ENCODE measurements at places on chromosomes 6 and 20. TPM values are rescaled to one million over a fixed set of nuclear protein-coding genes. Genes with fewer than 3 reads are reported as not detected.

The MUC21 gene
- total RNA-seq, result not detected

The SEL1L2 gene
- 6.3 TPM for total RNA-seq

DNA sequence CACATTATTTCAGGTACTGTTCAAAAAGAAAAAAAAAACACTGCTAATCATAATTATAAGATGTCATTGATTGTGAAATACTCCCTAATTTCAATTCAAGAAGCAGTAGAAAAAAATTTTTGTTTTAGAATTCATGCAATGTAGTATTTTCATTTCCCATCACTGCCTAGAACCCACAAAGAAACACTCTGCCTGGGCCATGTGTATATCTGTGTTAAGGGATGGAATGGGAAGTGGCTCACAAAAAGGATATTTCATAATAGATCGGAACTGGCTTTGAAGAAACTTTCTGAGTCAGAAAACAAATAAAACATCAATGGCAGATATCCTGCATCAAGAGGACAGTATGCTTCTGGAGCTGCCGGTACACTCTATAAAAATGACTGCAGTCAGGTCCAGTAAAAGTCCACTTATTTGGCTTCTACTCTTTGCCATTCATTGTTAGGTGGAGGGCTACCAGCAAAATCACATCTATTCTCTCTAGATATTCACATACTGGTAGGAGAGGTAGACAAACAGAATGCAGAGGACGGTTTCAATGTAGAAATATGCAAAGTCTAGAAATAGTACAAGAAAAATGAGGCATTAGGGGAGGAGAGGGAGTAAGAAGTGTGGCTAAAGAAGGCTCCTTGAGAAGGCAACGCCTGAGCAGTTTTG is 135.0 kb upstream of the TNFAIP3 start:
- DNase-seq, result no peak

- DNase-seq, result no peak
Measured at GRCh38 chr20:41138475-41139226, 1.3 kb downstream of the PLCG1 start.

DNA sequence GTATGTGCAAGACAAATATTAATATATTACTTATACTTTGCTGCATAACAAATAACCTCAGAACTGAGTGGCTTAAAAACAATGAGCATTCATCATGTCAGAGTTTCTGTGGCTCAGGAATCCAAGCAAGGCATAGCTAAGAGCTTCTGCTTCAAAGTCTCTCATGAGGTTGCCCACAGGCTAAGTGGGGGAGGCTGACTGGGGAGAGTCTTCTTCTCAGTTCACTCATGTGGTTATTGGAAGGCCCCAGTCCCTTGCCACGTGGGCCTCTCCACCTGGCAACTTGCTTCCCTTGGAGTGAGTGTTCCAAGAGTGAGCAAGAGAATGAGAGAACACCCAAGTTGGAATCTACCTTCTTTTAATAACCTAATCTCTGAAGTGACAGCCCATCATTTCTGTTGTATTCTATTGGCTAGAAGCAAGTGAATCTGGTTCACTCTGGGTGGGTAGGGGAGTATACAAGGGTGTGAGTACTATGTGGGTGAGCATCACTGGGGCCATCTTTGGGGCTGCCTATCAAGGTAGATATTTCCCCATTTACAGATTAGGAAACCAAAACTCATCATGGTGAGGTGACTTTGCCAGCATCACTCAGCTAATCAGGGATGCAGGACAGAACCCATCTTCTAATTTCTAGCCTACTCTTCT is 36.0 kb downstream of the DNAH8 start:
- no peak for DNase-seq

DNA sequence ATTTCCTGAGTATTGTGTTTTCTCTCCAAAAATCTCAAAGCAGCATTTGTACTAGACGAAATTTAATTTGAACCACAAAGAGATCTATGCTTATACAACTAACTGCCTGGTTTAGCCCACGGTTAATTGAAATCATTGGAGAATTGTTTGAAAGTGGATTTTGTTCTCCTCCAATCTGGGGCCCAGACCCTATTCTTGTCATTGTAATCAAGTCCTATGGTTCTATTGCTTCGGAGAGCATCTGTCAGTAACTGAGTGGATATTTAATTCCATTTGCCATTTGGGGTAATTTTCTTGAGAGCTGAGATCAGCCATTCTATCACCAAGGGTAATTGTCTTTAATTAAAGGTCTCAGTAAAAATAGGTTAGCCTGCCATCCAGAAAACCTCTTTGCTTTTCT is 117.0 kb upstream of the KCNG1 start:
- DNase-seq, result no peak

GRCh38 chr20:35680452-35681183 is 15.9 kb upstream of the CPNE1 start:
- DNase-seq, result no peak

GRCh38 chr6:11013721-11014070 is 30.4 kb downstream of the ELOVL2 start:
- no peak for DNase-seq
